ENCODE measurements at places on chromosomes 6 and 20.

GRCh38 chr20:5845681-5846615, 95.7 kb downstream of the SHLD1 start:
- no peak for DNase-seq

- no peak for DNase-seq
These were observed 18.3 kb upstream of the CITED2 start for GRCh38 chr6:139392794-139393193.

DNA sequence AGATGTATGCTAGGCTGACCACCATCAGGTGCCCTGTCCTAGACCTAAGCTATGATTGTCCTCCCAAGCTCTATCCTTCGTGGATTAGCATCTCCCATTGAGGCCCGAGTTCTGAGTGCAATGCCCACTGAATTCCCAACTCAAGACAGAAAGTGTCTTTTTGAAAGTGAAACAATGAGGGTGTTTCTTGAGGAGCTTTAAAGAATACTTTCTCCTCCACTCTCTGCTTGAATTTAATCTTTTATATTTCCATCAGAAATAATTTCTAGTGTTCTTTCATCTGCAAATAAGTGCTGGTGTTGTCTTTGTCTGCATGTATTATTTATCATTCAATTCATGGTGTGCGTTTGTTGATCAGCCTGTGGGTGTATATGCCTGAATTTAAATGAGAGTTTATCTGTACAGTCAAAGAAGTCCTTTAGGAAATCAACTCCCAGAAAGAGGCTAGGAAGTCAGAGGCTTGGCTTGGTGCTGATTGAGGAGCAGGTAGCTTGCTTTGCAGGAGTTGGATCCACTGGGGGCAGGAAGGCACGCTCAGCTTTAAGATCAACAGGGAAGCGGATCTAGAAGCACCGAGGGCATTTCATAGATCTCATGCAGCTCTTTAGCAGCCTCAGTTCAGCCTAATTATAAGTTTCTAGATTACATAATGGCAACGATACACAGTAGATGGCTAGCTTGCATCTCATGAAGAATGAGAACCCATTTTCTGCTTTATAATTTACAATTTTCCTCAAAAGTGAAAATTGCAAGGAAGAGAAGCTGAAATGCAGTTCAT, 36.0 kb upstream of the CCN6 start:
- DNase-seq: no peak

DNA sequence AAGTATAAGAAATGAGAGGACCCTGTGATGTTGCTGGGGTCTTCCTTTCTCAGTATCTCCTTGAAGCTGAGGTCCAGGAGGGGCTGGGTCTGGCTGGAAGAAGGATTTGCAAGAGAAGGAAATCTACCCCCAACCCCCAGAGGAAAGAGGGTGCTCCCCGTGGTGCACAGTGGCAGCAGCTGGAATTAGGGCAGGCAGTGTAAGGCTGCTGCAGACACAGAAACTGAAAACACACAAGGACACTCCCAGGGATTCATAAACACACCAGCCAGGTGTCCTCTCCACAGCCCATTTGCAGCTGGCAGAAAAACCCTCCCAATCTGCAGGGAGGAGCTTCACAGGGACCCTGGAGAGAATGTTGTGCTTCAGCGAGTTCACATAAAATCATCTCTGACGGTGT, 297.2 kb downstream of the CDH26 start:
- DNase-seq: no peak

DNA sequence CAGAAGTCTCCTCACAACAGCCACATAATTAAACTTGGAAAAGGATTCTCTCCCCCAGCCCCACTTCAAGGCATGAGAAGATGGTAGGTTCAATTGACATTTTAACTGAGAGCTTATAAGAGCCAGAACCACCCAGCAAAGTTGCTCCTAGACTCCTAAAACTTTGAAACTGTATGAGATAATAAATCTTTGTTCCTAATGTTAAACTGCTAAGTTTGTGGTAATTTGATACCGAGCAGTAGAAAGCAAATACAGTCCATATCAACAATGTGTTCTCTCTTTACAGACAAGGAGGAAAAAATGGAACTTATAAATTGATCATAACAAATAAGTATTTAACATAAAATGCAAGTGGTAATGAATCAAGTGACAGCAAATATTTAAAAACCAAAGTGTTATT, 831.8 kb downstream of the MAFB start:
- DNase-seq: no peak

DNA sequence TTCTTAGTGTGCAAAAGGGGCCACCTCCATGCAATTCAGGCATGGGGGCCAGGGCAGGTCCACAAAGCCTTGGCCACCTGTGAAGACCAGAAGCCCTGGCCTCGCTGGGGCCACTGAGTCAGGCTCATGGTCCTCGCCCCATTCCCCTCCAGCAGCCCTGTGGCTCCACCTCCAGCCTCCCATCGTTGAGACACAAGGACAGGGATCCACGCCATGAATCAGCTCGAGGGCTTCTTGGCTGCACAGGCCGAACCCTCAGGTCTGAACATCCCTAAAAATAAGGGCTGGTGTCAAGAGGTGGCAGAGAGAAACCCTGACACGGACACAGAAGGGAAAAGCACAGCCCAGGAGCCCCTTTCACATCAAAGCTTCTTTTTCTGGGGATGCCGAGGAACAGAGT, 68.6 kb upstream of the QKI start:
- DNase-seq: no peak

DNA sequence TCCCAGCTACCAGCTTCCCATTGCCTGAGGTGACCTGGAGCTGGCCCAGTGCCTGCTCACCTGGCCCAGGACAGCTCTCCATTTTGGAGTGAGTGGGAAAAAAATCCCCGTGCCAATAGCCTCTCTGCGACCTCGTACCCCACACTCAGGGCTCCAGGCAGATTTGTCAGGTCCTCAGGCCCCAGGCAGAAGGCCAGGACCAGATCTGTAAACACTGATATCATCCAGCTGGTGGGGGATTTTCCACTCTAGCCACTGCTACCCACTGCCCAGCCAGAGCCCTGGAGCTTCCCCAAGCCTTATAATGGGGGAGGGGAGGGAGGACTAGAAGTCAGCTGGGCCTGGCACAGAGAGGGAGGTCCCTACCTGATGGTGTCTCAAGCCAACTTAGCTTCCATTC, 1.3 kb upstream of the PGC start:
- DNase-seq: no peak

DNA sequence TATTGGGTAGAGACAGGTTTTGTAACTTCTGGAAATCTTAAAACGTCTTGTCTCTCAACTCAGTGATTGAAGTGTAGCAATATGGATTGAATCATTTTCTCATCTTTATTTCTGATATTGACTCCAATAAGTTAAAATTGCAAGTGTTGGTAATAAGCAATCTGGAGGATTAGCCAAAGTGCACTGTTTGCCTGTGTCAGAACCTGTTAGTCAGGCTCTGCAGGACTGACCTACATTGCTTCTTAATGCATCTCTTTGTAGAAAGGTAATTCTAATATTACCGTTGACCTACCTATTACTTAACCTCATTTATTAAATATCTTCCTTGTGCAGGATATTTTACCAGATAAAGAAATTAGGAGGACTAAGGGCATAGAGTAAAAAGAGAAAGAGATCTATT, 484.0 kb upstream of the CITED2 start:
- DNase-seq: no peak

DNA sequence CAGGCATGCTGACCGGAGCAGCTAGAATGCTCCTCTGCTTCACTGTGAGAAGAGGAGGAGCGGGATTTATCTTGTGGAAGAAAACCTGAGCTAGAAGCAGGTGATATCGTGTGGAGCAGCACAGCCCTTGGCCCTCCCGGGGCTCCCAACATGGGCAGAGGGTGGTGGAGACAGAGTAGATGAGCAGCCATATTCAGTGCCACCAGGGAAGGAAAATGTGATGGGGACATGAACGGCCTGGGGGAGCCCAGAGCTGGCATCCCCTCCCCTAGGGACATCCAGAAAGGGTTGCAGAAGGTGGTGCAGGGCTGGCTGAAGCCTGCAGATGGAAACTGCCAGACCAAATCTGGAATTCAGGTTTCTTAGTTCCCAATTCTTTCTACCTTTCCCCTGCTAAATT, 24.9 kb upstream of the TBXT start:
- DNase-seq: no peak

Measured in iPS DF 19.7 (cell line).